ENCODE measurements at places on chromosomes 5 and 9.

- peak; percentile 50 for DNase-seq
These were observed 141.4 kb downstream of the EBF1 start for GRCh38 chr5:158958021-158958994.

- no peak for DNase-seq
These were observed 203.9 kb downstream of the FBXL7 start for GRCh38 chr5:15703901-15704300.

DNA sequence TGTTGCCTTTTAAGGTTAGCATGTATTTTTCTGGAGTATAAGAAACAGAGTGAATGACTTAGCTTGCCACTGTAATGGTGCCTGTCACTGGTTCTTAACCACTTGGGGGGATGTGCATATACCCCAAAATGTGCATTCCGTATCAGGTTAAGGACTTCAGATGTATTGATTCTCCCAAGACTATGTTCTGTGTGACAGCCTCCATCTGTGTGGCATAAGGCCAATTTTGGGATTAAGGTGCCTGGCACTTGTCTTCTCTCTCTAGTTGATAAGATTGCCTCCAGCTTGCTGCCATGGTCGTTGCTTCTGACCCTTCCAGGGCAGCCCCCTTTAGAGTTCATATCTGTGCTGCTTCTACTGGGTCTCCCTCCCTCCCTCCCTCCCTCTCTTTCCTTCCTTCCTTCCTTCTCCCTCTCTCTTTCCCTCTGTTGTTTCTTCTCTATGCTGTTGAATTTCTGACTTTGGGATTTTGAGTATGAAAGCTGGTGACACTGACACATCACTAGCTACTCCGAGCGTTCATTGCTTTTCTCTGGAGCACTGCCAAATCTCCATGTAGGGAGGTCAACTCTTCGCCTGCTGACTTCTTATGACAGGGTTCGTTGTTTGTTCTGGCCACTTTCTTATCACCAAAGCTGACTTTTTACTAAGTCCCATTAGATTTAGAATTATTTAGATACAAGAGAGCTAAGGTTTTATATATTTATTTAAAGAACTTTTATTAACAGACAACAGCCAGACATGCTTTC lies 31.0 kb downstream of the TNFAIP8 start:
- DNase-seq = no peak

- DNase-seq = no peak
These were observed 958 bp upstream of the HSPA5 start for GRCh38 chr9:125241863-125242739.

DNA sequence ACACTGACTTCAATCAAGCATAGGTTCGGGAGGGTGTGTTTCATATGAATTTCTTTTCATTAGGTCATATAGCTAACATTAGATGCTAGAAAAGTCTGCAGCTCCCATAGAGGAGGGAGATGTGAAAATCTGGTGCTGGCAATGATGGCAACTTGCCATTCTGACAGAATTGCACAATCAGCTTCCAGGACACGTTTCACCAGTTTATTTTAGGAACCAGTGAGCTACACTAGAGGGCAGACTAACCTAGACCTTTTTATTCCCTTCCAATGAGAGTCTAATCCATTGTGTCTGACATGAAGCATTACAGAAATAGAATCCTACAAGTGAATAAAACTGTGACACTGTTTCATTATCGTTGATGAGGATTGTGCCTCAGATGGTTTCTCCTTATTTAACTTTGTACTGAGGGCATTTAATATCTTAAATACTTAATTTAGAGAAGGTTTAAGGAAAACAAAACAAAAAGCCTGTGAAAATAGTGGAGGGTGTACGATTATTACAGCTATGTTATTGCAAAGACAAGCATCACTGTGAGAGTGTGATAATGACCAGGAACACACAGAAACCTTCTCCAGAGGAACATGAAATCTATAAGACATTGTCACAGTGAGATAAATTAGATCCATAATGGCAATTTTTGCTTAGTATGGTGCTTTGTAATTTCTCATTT lies 363.3 kb upstream of the RPS23 start:
- peak; percentile 16 for DNase-seq

- DNase-seq = no peak
These were observed 52.9 kb upstream of the DHFR start for GRCh38 chr5:80707645-80708044.

DNA sequence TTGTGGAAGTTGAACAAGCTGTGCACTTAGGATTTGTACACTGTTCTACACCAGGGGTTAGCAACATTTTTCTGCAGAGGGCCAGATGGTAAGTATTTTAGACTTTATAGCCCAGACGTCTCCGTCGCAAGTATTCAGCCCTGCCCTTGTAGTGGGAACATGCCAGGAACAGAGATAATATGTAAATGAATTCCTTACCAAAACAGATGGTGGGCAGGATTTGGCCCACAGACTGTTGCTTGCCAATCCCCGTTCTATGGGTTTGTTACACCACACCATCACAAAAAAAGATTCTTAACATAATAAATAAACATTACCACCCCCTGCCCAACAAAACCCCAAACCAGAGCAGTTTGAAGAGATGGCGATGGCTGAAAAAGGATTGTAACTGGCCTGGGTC lies 74.3 kb downstream of the AMBP start:
- no peak for DNase-seq

DNA sequence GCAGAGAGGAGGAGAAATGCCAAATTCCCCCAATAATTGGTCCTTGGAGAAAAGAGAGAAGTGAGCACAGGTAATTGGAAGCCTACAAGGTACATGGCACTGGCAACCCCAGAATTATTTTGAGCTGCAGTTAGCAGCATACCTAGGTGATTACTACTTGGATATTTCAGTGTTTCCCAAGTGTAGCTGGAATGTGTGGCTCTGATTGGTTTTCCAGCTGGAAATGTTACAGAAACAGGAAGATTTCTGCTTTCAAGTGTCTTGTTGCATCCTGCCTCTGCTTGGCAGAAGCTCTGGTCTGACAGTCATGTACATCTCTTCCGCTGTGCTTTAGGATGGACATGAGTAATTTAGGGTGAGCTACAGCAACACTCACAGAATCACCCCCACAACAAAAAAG lies 262.1 kb downstream of the ENC1 start:
- no peak for DNase-seq

DNA sequence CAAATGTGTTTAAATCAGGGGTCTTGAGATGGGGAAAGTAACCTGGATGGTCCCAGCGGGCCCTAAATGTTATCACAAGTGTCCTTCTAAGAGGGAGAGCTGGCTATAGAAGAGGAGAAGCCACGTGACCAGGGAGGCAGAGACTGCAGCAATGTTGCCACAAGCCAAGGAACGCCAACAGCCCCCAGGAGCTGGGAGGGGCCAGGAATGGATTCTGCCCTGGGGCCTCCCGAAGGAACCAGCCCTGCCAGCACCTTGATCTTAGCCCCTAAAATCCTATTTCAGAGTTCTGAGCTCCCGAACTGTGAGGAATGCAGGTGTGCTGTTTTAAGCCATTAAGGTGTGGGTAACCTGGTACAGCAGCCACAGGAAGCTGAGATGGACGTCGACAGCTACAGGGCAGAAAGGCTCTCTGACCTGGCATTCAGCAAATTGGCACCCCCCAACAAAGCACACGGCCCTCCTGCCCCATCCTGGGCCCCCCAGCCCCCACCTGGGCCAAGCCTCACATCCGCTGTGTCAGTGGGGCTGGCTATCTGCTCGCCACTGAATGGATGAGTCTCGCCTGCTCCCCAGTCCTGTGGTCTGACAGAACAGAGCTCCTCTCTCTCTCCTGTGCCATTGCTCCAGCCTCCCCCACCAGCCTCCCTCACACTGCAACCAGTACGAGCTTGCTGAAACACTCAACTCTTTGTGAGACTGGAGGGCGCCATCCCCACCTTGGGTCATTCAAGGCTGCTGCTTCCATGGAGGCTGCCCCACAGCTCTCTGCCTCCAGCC lies 78.8 kb downstream of the ADAMTS2 start:
- no peak for DNase-seq

DNA sequence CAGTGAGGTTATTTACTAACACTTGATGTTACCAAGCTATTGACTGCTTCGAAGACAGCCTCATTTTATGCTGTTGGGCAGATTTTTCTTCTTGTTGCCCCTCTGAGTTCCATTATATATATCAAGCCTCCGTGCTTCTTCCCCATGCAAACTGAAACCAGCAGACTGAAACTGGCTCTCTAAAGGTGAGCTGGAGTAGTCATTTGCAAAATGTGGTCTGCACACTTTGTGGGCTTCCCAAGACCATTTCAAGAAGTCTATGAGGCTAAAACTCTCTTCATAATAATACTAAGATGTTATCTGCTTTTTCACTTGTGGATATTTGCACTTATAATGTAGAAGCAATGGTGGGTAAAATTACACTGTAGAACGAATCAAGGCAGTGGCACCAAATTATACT lies 13.9 kb downstream of the SLC36A1 start:
- no peak for DNase-seq

- DNase-seq = no peak
These were observed 560 bp downstream of the DOCK2 start for GRCh38 chr5:169637549-169638121.

DNA sequence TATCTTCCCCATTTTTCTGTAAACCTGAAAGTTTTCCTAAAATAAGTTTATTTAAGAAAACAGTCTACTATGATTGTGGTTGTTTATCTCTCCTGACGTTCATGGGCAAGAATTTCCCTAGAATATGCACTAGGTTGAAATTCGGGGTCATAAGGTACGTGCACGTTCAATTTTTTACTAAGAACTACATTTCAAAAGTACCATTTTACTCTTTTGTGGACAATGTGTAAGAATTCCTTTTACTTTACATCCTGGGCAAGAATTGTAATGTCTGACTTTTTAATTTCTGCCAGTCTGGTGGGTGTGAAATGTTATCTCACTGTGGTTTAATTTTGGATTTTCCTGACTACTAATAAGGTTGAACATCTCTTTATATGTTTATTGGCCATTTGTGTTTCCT lies 12.4 kb downstream of the IL5 start:
- DNase-seq = no peak

DNA sequence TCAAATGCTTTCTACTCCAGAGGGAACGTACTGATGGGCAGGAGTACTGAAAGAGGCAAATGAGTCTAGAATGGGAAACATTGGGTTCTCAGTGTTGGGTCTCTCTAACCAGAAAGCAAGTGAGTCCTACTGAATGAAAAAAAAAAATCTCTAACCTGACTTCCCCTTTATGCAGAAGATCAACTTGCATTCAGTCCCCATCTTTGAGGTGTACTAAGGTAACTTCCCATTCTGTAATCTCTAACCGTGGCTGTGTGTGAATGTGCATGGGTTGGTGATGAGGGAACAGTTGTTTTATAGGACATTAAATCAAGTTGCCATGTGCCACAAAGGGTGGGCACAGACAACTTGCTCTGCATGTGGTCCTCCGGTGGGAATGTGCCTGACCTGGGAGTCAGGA lies 264.6 kb upstream of the CLINT1 start:
- DNase-seq = no peak

GRCh38 chr5:126129431-126129830 lies 293.8 kb upstream of the GRAMD2B start:
- no peak for DNase-seq

All from iPS DF 6.9 (cell line).